ENCODE measurements at places on chromosomes 2 and 18.

DNA sequence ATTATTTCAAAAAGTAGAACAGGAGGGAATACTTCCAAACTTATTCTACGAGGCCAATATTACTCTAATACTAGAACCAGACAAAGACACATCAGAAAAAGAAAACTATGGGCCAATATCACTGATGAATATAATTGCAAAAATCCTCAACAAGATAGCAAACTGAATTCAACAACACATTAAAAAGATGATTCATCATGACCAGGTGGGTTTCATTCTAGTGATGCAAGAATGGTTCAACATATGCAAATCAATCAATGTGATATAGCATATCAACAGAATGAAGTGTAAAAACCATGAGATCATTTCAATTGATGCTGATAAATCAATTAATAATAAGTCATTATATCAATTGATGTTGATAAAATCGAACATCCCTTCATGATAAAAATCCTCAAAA is 22.4 kb upstream of the EML6 start:
- DNase-seq = no peak

DNA sequence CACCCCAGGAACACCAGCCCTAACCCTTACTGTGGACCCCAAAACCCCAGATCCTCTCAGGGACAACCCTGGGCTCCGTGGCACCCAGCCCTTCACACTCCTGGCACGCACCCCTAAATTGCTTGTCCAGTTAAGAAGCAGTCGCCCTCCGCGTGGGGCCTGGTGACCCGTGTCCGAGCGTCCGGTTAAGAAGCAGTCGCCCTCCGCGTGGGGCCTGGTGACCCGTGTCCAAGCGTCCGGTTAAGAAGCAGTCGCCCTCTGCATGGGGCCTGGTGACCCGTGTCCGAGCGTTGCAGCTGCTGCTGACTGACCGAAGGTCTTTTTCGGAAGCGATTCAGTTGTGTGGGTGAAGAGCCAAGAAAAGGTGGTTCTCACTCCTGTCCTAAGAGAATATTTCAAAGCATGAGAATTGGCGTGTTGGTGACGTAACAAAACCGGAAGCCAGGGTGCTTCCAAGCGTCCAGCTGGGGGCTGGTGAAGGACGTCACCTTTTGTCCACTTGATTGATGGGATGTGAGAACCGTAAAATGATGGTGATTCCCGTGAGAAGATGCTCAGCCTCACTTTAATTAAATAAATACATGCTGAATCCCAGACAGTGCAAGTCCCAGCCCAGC is 70.5 kb downstream of the KCNG2 start:
- no peak for DNase-seq

GRCh38 chr2:205347899-205348298 is 334.4 kb upstream of the NRP2 start:
- no peak for DNase-seq

DNA sequence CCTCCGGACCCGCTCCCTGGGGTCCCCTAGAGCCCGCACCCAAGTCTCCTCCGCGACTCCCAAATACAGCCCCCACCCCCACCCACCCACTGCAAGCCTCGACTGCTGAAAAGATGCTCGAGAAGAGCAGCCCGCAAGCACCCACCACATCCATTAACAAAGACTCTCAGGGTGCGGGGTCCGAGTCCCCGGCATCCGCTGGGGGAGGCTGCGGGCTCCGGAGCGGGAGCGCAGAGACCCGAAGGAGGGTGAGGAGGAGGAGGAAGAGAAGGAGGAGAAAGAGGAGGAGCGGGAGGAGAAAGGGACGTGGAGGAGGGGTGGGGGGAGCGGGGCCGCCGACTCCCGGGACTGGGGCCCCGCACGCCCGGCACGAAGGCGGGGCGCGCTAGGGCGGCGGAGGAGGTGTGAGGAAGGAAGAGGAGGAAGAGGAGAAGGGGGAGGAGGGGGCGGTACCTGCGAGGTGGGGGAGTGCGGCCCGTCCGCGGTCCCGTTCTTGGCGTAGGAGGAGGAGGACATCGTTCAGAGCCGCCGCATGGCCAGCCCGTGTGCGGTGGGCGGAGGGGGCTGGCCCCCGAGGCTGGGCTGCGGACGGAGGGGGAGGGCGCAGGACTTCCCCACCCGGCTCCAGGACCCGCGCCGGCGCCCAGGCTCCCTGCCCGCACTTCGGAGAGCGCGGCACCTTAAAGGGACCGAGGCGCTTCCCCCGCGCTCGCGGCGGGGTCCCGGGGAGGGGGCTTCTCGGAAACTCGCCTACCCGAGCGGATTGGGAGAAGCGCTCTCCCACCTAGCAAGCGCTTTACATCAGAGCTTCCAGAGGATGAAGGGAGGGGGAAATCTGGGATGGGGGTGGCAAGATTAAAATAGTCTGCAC is at the start of gene CACNB4:
CACNB4 (minus strand) TSS at position 549 of the 871 bp plus-strand sequence.
- no peak for DNase-seq

- no peak for DNase-seq
These were observed 179.3 kb downstream of the C1D start for GRCh38 chr2:67883316-67884087.

GRCh38 chr2:45002686-45003085 is 6.6 kb downstream of the SIX2 start:
- DNase-seq = no peak

DNA sequence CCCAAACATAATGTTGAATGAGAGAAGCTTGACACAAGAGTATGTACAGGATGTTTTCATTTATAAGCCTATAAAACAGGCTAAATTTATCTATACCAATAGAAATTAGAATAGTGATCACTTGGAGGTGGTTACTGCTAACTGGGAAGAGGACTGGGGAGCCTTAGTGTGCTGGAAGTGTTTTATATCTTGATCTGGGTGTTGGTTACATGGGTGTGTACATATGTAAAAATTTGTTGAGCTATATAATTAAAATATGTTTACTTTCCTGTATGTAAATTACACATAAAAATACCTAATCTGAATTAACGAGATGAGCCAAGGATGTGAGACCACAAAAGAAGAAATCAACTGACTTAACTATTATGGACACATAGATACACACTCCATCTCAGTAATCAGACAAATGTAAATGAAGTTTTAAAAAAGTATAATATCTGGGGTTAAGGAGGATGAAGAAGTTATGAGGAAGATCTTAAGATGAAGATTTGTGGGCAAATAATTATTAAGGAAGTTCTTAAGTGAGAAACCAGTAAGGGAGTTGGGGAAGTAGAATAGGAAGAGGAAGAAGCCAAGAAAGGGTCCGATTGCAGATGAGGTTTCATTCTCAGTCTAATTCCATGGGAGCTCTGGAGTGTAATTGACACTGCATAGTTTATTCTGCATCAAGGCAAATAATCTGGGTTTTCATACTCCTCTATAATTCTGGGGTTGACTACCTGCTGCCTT is 32.3 kb upstream of the NABP1 start:
- no peak for DNase-seq

- DNase-seq = no peak
These were observed 585.6 kb downstream of the TSN start for GRCh38 chr2:122341007-122341406.
